ENCODE measurements at places on chromosomes 5 and 9.

DNA sequence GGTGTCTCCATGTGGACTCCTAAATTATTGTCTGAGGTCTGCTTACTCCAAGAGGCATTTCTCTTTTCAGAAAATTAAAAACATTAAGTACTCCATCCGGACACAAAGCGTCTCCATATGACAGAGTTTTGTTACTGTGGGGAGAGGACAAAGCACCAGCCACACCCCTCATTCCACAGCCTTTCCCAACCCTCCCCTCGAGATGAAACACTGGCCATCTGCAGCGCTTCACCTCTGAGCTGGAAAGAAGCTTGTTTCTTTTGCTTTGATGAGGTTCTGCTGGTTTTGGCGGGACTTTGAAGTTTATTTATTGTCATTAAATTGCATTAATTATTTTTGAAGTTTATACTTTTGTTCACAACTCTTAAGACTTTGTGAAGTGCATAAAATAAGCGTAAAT, 27.6 kb upstream of the NKD2 start:
- DNase-seq, result no peak

DNA sequence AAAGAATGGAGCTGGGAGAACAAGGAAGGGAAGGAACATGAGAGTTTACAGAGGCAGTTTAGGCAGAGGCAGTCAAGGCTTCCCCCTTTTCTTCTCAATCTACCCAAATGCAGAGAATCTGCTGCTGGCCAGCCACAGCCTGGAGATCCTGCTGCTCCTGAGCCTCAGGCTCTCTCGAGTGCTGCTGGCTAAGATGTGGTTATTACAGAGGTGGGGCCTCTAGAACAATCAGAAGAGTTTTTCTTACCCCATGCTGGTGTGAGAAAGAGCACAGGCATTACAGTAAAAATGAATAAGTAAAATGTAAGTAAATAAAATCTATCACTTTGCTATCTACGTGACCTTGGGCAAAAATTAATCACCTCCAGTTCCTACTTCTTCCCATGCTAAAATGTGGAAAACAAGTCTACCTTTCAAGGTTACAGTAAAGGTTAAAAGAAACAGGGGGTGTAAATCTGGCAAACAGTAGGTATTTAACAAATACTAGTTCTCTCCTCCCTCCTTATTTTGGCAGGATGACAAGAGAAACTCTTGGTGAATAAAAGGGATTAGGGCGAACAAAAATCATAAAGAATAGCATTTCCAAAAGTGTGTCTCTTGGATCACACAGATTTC, 31.1 kb downstream of the FBXW11 start:
- DNase-seq, result no peak

- no peak for DNase-seq
These were observed 119.5 kb downstream of the ANXA1 start for GRCh38 chr9:73270967-73271721.

DNA sequence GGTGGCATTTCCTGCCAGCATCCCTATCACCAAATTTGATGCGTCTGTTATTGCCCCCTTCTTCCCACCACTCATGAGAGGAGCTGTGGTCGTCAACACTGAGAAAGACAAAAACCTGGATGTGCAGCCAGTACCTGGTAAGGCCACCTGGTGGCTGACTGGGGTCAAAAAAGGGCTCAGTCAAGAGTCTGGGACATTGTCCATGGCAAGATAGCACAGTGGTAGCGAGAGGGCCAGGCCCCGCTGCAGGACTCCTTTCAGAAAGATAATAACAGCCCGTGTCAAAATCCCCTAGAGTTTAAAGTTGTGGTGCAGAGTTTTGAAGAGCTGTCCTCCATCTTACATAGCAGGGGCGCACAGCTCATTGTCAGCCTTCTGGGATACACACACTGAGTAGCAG, 40.8 kb downstream of the CSF1R start:
- DNase-seq, result no peak

- DNase-seq, result no peak
These were observed 1189.4 kb downstream of the EFNA5 start for GRCh38 chr5:106481374-106481773.

DNA sequence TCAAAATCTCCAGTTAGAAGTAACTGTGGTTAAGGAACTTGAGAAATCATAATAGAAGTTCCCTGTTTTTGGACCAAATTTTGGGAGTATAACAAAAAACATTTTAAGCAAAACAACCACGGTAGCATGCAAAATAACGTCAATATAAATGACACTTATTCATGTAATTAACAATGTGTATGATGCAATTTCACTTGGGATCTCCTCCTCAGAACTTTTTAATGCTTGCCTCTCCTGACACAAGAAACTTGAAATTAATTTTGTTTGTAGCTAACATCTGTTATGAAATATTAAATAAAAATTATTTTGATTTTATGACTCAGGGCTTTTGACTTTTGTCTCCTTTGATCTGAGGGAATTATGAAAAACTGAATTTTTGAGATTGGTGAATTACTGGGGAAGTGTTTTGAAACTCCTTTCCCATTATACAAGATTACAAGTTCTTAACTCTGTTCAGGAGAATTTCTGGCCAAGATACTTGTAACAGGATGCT, 149.7 kb downstream of the ATP10B start:
- no peak for DNase-seq

DNA sequence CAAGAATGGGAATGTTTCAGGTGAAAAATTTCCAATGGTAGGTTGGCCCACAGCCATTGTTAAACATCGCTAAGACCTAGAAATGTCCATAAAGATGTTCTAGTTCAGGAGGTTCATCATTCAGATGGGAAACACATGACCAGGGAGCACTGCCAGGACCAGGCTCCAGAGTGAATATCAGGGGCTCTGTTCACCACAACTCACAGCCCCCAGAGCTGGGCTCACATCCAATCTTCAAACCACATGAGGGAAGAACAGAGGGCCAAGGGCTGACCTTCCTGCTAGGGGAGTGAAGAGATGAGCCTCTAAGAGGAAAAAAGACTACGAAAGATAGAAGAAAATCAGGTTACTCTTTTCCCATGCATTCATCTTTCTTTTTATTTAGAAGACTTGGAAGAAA, 205.8 kb downstream of the SEMA5A start:
- no peak for DNase-seq

GRCh38 chr9:137045294-137046087, 486 bp downstream of the NPDC1 start:
- DNase-seq, result peak; percentile 56

- no peak for DNase-seq
These were observed 533.0 kb downstream of the BNC2 start for GRCh38 chr9:16337322-16338029.

DNA sequence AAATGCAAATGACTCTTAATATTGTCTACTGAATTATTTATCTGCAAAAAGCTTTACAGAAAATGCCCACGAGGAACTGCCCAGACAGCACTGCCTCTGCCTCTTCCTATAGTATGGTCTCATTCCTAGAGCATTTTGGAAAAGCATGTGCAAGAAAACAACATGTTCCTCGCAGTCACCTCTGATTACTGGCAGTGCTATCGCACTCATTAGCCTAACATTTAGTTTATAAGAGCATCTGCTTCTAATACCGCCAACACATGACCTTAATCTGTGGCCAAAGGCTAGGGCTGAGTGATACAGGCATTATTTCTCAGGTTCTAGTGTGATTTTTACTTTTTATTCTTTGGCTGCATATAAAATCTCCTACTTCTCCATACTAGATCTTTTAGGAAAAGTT, 259.2 kb downstream of the FBXL17 start:
- DNase-seq, result no peak

GRCh38 chr5:126811515-126812198, 34.7 kb downstream of the LMNB1 start:
- DNase-seq, result no peak

- no peak for DNase-seq
These were observed 157.9 kb downstream of the ALDH1A1 start for GRCh38 chr9:72794946-72795345.

DNA sequence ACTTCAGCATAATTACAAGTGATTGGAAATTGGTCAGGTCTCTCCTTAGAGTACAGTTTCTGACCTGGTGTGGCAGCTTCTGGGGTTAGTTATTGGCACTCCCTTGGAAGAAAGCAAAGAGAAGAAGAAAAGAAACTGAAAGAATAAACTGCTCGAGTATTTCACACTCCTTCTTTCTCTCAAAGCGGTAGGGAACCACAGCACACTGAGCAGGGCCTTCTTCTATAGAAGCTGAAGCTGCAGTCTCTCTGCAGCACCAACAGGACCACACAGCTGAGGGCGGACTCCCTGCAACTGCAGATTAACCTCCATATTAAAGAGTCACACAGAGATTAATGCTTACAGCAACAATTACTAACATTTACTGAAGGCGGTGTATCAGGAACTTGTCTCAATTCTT, 152.0 kb downstream of the TRPM6 start:
- no peak for DNase-seq

- no peak for DNase-seq
These were observed 389.5 kb downstream of the ACTL7B start for GRCh38 chr9:108466304-108466703.

DNA sequence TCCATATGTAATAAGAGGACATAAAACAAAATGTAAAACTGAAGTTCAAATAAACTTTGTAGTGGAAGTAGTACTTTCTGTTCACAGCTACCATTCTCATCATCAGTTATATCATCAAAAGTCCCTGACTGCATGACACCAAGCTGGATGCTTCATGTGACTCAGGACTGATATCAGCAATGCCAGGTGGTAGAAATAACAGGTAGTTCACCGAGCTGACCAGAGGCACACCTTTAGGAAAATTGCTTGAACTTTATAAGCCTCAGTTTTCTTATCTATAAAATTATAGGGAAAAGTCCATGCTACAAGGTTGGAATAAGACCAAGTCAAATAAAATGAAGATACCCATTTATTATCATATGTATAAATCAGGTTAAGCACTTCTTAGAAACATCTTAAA, 124.9 kb upstream of the PTGER4 start:
- DNase-seq, result no peak

- no peak for DNase-seq
These were observed 74.3 kb upstream of the SSBP2 start for GRCh38 chr5:81825237-81825636.

GRCh38 chr9:20550326-20550725, 72.0 kb downstream of the MLLT3 start:
- DNase-seq, result no peak

Measured in activated T-cell treated with anti-CD3 and anti-CD28 coated beads, Interleukin-2, amount 50 U/mL, for 24 hours (primary cell).